Osteocyte (in vitro differentiated cells): ENCODE measurements at places on chromosomes 3 and 15. TPM values are rescaled to one million over a fixed set of nuclear protein-coding genes. Genes with fewer than 3 reads are reported as not detected.
A peak's percentile ranks its signal among the peaks of the same experiment; 100 is the strongest.

DNA sequence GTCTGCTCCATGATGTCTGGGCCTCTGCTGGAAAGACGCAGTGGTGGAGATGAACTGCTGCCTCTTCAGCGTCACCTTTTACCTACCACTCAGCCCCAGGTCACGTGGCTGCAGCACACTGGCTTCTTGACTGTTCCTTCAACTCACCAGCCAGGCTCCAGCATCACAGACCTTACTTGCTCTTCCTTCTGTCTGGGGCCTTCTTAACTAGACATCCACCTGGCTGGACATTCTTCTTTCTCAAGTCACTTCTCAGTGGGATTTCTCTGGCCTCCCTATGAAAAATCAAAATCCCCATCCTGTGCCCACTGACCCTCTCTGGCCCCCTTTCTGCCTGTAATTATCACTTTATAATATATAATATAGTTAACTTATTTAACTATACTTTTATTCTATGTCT, 29.7 kb upstream of the NSMCE3 start:
- no peak for DNase-seq

- DNase-seq: no peak
Observed at GRCh38 chr3:63089007-63089750, 188.9 kb upstream of the SYNPR start.

DNA sequence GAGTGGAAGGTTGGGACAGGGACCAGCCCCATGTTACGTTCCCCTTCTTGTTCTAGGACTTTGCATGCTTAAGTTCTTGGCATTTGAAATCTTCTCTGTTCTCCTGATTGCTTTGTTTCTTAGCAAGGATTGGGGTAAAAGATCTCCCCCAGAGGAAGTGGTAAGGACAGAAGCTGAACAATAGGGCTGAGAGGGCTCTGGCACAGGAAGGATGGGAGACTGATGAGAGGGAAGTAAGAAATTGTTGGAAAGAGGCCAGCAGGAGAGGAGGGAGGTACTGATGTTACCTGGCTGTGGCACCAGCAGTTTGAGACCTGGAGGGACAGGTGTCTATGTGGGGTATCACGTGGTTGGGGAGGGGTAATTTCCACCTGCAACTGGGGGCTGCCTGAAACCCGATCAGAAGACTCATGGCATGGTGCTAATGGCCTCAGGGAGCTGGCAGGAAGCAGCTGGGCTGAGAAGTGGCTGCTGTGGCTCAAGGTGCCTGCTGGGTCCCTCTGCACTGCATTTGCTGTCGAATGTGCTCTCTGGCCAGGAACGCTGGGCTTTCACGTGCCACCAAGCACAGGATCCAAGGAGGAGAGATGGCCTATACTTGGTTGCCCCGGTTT, 108.4 kb downstream of the LSM3 start:
- no peak for DNase-seq

DNA sequence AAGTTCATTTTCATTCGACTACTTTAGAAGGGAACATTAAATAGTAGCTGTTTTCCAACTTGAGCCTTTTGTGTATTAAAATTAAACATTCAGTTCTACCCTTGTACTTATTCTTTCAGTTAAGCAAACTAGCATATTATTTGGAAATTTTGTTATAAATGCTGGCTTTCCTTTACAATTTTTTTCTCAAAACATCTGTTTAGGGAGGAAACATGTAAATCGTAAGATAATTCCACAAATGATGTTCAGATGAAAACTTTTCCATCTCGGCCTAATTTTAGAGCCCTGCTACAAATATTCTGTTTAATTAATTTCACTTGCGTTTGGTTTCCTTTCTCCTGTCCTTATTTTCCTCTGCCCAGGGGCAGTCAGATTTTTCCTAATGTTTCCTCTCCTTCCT, 476.2 kb upstream of the RGMA start:
- DNase-seq: no peak

DNA sequence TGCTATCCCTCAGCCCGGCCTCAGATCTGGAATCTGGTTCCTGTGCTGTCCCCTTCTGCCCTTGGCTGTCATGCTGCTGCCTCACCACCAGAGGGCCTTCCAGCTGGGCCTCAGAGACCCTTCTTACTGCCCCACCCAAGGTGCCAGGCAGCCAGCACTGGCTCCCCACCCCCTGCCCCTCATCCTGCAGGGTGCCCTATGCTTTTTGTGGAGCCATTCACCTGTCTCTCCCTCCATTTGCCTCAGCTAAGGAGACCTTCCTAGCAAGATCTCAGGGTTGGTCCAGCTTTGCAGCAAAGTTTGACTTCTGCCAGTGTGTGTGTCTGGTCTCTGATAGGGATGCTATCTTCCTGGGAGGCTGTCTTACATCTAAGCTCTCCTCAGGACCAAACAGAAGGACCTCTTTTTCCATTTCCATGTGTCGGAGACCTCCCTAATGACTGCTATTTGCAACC, 1.9 kb upstream of the VWA5B2 start:
- no peak for DNase-seq

The PFKFB4 gene
- 7.1 TPM in 2 replicates for total RNA-seq

GRCh38 chr3:123720638-123721037, 135.8 kb upstream of the HACD2 start:
- no peak for DNase-seq

The RARB gene
- 4.8 and 5.0 TPM in 2 replicates for total RNA-seq

The GPR149 gene
- total RNA-seq: not detected in 2 replicates

- DNase-seq: no peak
Observed at GRCh38 chr3:108462899-108463298, 47.5 kb downstream of the MYH15 start.

- no peak for DNase-seq
Observed at GRCh38 chr3:1852950-1853349, 245.7 kb upstream of the CNTN4 start.

GRCh38 chr3:132064114-132064513, 29.3 kb upstream of the CPNE4 start:
- DNase-seq: no peak

GRCh38 chr3:46883054-46883829, 5.7 kb downstream of the PTH1R start:
- no peak for DNase-seq

The SLC51A gene
- not detected in 2 replicates for total RNA-seq

DNA sequence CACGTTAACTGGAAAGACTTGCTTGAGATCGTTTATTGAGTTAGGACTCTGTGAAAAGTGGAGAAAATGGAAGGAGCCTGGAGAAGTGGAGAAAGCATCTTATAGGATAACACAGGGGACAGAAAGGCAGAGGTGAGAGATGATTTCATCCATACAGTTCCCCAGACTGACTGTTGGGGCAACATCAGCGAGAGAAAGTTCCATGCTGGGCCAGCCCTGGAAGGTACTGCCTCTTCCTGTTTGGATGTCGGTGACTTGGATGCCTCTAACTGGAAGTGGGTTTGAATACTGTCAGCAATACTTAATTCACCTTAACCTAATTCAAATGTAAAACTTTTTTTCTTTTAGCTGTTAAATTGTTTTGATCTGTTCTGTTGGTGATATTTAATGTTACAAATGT, 32.3 kb downstream of the ATP13A5 start:
- DNase-seq: no peak

DNA sequence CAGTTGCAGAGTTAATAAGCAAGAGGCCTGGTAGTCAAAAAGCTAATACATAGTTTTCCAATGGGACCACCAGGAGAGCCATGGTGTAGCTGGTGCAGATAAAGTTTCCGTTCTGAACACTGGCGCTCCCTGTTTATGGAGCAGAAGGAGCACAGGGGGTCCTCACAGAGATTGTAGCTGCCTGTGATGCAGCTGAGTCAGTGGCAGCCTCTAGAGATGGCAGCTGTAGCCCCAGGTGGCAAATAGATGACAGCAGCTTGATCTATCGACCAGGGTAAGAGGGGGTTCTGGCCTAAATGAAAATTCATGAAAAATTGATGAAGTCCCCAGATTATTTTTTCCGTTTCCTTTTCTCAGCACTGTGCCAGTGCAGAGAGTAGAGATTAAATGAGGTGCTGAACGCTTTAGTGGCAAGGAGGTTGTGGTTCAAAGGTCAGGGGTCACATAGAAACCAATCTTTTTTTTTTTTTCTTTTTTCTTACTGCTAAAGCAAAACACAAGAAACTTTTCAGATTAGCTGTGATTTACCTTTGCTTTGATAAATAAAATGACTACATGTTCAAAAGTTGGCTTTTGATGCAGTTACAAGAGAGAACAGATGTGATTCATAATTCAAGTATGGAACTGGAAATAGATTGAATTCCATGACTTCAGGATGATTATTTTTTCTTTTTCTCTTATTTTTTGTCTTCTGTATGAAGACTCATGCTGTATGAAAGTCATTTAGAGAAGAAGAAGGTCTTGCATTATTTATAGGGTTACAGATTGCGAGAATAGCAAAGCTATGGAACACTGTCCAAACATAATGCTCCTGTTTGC, 63.3 kb downstream of the ROBO2 start:
- no peak for DNase-seq

DNA sequence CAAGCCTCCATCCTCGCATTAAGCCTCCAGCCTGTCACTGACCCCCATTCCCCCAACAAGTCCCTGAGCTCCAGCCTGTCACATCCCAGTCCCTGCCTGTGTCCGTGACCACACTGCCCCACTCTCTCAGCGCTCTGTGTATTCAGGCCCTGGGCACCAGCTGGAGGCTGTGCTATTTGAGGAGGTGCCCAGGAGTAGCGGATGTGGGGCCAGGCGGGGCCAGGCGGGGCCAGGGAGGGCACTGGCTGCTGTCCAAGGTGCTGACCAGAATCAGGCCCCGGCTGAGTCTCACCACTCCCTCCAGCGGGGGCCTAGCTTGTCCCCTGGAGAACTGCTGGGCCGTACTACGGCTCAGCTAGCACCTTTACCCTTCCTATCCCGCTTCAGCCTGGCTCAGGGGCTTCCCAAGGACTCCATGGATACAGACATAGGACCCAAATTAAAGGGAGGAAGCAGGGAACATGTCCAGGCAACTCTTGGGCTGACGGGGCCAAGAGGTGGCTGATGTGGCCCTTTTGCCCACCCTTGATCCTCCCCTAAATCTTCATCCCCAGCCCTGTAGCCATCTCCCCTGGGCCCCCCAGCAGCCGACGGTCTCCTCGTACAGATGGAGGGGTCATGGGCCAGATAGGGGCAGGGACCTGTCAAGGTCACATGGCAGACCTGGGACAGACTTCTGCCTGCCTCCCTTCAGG, 1.1 kb downstream of the HHATL start:
- peak; percentile 85 for DNase-seq

The PLS1 gene
- 0.78 and 1.5 TPM in 2 replicates for total RNA-seq

DNA sequence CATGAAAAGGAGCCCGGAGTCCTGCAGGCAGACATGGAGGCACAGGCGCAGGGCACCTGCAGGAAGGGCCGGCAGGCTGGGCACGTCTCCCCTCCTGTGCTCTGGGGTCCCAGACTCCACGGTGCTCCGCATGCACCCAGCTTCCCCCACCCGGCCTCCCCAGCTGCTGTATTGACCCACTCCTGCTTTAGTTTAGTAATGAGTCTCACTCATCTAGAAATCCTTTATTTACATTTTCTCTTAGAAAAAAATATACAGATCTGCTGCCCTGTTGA, 8.5 kb downstream of the MESP2 start:
- DNase-seq: no peak

- no peak for DNase-seq
Observed at GRCh38 chr15:88622605-88622975, 1.4 kb downstream of the AEN start.

The GOLGA8O gene
- 2.4 and 2.5 TPM in 2 replicates for total RNA-seq

The SKOR1 gene
- 0.42 and 0.48 TPM in 2 replicates for total RNA-seq

The ROPN1 gene
- total RNA-seq: not detected in 2 replicates

DNA sequence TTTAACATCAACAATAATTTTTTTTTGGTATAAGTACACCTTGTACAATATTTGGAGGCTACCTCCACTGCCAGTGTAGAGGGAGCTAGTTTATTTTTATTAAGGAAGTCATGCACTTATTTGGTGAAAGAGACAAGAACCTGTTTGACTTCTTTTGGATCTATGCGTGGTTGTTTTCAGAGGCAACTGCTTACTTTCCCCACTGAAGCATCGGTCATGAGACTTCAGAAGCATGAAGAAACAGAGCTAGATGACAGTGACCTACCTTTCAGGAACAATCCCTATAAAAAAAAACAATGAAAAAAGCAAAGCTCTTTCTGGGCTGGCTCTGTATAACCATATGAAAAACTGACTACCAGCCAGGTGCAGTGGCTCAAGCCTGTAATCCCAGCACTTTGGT, 20.0 kb upstream of the ZNF148 start:
- DNase-seq: no peak

DNA sequence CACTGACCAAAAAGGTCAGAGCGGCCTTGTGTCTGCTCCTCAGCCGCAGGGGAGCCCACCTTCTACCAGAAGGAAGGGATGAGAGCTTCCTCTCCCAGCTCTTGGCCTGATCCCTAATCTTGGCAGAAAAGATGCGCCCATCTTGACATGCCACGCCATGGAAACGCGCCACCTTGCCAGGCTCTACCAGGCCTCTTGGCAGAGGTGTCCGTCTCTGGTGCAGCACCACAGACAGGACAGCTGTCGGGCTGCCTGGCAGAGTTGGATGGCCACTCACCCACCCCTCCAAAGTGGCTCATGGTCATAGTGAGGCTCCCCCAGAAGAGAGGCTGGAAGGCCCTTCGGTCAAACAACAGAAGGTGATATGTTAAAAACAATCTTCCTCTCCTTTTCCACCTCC, 105.2 kb downstream of the LIPC start:
- no peak for DNase-seq

- DNase-seq: no peak
Observed at GRCh38 chr3:56355570-56356185, 112.6 kb downstream of the ERC2 start.

GRCh38 chr3:192890347-192891335, 27.0 kb downstream of the MB21D2 start:
- DNase-seq: no peak

The TMC3 gene
- total RNA-seq: not detected in 2 replicates

DNA sequence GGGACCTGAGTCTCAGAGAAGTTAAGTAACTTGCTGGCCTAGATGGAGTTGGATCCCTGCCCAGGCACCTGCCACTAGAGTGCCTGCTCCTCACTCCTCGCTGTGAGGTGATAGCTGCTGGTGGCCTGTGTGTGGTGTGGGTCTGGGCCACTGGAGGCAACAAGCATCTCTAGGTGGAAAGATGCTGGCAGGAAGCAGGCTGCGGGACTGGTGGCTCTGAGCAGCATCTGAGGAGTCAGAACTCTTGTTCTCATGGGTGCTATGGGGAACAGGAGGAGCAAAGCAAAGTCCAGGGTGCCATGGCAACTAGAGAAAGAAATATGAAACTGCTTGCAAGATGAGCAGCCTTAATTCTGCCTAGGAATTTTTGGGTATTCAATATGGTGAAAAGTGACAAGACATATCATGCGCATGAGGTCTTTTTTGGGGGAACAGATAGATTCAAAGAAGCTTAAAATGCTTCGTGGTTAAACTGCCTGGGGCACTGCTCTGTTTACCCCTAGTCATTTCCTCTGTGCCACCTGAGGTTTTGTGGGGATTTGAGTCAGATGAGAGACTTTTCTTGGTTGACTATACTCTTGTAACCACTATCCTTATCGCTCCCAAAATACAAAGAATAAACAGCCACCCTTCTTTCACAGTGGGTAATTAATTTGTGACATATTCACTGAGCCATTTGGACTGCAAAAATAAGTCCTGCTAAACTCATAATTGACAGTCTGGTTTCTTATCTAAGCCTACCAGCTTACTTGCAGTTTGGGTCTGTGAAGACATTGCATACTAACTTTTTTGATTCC, 50.3 kb downstream of the MED12L start:
- no peak for DNase-seq

The CYP8B1 gene
- total RNA-seq: not detected in 2 replicates

GRCh38 chr15:45224621-45225217, 27.3 kb upstream of the SLC28A2 start:
- no peak for DNase-seq

- no peak for DNase-seq
Observed at GRCh38 chr3:155512175-155512866, 218.8 kb upstream of the STRIT1 start.

The TRIM71 gene
- 0.05 TPM in 1 of 2 replicates, not detected in the other for total RNA-seq
